A549 treated with AZD2906 at 1 μM for 4 hours (cell line): ENCODE measurements at places on chromosomes 1 and 21. TPM values are rescaled to one million over a fixed set of nuclear protein-coding genes. Genes with fewer than 3 reads are reported as not detected.

Gene ANKRD35
- total RNA-seq, result 0.03 to 0.06 TPM (median 0.03 TPM) in 4 of 5 replicates, not detected in the other

Gene TEX38
- total RNA-seq, result not detected in 5 replicates

Gene ERVH48-1
- total RNA-seq, result 0.05 TPM in 4 of 5 replicates, not detected in the other

Gene HFM1
- 0.01 to 0.14 TPM (median 0.09 TPM) in 3 of 5 replicates, not detected in the others for total RNA-seq
